ENCODE measurements at places on chromosomes 16 and 17. TPM values are rescaled to one million over a fixed set of nuclear protein-coding genes. Genes with fewer than 3 reads are reported as not detected.

GRCh38 chr17:77963441-77963840 lies 4.9 kb downstream of the TNRC6C start:
- DNase-seq, result peak; percentile 34

- DNase-seq, result no peak
Observed at GRCh38 chr16:474420-475122, 49.1 kb downstream of the RAB11FIP3 start.

DNA sequence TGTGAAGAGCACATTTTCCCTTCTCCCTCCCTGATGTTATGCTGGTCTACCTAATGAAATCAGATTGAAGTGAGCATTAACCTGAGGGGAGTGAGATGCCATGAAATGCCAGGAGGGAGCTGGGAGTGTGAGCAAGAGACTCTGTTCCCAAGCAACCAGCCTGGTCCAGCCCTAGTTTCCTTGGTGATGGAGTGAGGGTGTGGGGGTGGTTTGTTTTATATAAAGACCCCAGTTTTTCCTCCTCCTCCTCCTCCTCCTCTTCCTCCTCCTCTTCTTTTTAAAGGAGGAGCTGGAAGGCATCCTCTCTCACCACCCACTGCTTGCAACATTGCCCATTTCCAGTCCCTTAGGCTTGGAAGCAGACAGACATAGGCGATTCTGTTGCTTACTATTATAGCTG lies 97.1 kb downstream of the DNAH3 start:
- DNase-seq, result no peak

- no peak for DNase-seq
Observed at GRCh38 chr16:84774810-84775209, 45.0 kb upstream of the CRISPLD2 start.

DNA sequence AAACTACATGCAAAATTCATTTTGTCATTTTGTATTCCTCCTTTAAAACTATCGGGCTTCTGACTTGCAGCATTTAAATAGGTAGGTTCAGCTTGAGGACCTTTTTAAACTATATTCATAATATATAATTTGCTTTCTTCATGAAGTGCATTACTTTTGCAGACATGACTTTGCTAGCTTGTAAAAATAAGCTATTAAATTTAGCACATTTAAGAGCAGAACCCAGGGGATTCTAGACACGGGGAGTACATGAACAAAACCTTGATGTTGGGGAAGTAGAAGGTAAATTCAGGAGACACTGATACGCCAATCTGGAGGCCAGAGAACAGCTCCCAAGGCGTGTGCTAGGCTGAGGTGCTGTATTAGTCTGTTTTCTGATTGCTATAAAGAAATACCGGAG lies 32.3 kb upstream of the NUDT7 start:
- no peak for DNase-seq

GRCh38 chr17:13384626-13385025 lies 217.1 kb downstream of the HS3ST3A1 start:
- no peak for DNase-seq

GRCh38 chr17:41553176-41553575 lies 18.7 kb downstream of the KRT9 start:
- no peak for DNase-seq

GRCh38 chr17:40490289-40490853 lies 11.1 kb downstream of the TNS4 start:
- DNase-seq, result peak; percentile 59

DNA sequence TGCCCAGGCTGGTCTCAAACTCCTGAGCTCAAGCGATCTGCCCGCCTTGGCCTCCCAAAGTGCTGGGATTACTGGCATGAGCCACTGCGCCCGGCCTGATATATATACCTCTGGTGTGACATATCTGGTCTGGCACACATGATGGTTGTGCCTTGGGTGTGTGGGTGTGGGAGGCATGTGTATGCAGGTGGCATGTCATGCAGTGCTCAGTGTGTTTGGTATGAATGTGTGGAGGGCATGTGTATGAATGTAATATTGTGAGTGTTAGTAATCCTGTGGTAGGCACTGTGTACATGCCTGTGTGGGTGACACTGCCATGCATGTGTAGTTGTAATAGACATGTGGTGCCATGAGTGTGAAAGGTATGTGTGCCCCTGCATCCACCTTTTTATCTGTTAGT lies 179.3 kb upstream of the GOT2 start:
- DNase-seq, result no peak

DNA sequence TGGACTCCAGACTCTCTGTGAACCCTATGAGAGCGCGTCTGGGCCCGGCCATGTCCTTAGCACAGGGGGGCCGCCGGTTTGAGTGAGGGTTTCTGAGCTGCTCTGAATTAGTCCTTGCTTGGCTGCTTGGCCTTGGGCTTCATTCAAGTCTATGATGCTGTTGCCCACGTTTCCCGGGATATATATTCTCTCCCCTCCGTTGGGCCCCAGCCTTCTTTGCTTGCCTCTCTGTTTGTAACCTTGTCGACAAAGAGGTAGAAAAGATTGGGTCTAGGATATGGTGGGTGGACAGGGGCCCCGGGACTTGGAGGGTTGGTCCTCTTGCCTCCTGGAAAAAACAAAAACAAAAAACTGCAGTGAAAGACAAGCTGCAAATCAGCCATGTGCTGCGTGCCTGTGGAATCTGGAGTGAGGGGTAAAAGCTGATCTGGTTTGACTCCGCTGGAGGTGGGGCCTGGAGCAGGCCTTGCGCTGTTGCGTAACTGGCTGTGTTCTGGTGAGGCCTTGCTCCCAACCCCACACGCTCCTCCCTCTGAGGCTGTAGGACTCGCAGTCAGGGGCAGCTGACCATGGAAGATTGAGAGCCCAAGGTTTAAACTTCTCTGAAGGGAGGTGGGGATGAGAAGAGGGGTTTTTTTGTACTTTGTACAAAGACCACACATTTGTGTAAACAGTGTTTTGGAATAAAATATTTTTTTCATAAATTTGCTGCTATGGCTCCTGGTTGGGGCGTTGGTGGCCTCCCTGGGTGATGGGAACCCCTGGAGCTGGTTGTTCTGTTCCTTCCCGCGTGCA lies 23.1 kb downstream of the STAT5A start:
- DNase-seq, result peak; percentile 37

Gene MFAP4
- not detected for total RNA-seq

- peak; percentile 67 for DNase-seq
Observed at GRCh38 chr16:56910654-56911539, 21.0 kb upstream of the HERPUD1 start.

Gene BCKDK
- 40.5 TPM for total RNA-seq

- no peak for DNase-seq
Observed at GRCh38 chr16:4239020-4239419, 2.9 kb downstream of the SRL start.

Gene FAM83G
- 14.3 TPM for total RNA-seq

Gene RGS11
- total RNA-seq, result 0.14 TPM

DNA sequence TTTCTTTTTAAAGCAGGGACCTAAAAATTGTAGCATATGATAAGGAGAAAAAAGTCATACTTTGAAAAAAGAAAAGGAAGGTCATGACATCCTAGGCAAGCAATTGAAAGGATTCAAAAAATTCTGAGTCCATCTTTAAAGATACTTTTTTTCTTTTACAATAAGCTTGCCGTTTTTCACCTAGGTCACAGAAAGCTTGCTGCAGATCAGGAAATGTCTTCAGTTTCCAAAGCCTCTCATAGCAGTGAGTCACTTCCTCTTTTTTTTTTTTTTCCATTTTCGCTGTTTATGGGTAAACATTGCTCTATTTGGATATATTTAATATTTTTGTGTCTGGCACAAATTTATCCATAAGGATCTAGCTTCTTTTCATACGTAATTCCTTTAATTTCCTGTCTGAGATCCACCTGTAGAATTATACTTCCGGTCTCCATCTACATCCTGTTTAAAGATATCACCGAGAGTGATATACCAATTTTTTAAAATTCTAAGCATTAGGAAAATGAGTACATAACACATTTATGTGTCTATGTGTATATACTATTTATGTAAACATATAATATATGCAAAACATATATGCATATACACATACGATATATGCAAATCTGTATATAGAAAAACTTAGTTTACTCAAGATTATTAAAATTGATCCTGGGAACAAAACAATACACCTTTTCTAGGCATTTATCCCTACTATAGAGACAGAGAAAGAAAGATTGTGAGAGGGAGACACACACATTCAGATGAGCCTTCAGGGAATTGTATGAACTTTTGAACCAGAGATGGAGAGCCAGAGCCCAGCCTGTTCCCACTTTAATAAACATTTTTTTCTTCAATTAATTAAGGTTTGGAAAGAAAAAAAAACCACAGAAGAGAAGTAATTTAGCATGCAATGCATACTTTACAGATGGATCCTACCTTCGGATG lies 134.4 kb downstream of the SKAP1 start:
- no peak for DNase-seq

DNA sequence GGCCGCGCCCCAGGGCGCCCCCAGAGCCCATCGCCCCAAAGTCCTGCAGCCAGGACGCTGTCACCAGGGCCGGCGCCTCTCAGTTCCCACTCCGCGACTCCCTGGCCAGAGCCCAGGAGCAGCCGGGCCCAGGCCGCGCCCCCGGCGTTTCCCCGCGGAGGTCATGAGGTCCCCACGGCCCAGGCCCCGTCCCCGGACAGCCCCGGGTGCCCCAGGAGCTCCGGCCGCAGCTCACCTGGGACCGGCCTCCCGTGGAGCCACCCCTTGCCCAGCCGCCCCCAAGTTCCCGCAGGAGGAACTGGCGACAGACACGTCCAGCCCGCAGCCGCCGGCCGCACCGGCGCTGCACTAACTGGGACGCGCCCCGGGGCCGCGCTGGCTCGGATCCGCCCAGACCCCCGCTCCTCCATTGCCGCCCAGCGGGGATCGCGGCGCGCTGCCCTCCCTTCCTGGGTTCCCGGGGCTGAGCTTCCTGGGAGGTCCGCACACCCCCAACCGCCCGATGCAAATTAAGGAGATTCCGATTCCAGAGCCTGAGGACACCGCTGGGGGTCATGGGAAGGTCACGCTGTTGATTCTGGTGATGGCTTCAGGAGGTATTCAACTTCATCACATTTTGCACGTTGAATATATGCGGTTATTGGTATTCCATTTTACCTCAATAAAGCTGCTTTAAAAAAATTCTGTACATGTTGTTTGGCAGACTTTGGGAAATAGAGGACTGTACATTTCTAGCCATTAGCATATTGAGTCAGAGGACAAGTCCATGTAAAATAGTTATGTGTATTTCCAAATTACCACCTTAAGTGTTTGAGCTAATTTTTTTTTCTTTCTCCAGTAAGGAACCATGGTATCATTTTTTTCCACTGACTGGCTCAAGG lies 9.9 kb downstream of the AHSP start:
- DNase-seq, result no peak

Gene HES7
- total RNA-seq, result 2.5 TPM

Data from activated CD4-positive, alpha-beta memory T cell treated with anti-CD3 and anti-CD28 coated beads for 36 hours (primary cell).